Stimulated activated naive CD4-positive, alpha-beta T cell treated with Interleukin-2 at 50 U/mL for 16 hours (primary cell): ENCODE measurements at places on chromosomes 2 and 18.

DNA sequence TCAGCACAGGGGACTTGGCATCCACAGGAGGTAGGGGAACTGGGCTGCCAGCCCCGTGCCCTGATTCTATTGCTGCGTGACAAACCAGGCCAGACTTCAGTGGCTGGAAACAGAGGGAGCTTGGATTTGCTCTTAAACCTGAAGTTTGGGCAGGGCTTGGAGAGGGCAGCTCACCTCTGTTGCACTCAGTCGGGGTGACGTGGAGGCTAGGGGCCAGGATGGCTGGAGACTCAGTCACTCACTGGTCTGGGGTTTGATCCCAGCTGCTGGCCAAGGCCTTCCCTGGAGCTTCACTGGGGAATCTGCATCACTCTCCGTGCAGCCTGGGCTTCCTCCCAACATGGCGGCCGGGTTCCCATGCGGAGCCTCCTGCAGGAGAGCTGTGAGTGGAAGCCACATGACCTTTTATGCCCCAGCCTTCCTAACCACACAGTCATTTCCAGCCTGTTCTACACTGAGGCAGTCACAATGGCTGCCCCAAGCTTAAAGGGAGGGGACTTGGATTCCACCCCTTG lies 175.2 kb upstream of the HDAC4 start:
- no peak for DNase-seq

DNA sequence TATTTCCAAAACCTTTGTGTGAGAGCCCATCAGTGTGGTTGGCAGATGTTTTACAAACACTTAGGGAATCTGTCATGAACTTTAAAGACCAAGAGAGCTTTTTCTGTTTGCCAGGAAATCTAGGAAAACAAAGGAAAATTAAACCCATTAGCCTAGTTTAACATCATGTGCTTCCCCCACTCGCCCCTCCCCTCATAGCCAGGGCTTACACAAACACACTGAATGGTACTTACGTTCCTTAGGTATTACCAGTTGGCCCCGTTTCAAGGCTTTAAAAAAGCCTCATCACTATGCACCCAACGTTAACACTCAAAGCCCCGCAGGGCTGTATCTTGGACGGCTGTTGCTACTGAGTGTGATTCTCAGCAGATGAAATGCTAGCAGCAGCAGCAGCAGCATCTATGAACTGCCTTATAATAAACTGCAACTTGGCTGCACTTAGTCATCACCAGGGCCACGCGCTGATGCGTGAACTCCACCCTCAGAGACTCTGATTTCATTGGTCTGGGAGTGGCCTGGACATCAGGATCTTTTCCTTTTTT lies 20.1 kb upstream of the TTC39C start:
- DNase-seq, result peak; percentile 25

- DNase-seq, result no peak
Observed at GRCh38 chr2:196183528-196184231, 12.3 kb upstream of the STK17B start.

DNA sequence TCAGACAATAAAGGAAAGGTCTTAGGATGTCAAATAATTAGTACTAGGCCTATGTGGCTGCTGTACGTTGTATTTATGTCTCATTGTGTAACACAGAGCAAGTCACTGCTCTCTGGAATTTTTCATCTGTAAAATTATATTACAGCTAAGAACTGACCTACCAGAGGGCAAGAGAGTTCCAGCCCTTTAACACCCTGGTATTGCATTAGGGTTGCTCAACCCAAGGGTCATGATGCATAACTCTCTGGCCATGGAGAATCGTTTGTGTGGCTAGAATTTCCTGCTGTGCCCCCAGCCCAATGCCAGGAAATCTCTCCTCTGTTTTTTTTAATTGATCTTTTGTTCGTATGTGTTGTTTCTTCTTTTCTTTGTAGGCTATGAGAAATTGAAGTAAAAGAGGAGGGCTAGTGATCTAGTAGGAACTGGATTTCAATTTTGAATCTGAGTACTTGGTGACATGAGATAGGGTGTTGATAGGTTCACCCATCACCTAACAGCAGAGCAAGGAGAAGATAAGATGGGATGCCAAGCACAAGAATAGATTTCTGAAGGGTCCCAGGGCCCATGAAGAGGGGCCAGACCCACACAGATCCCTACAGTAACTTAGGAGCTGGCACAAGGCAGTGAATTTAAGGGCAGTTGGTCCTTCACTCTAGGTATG lies 571.2 kb upstream of the TNP1 start:
- DNase-seq, result no peak

DNA sequence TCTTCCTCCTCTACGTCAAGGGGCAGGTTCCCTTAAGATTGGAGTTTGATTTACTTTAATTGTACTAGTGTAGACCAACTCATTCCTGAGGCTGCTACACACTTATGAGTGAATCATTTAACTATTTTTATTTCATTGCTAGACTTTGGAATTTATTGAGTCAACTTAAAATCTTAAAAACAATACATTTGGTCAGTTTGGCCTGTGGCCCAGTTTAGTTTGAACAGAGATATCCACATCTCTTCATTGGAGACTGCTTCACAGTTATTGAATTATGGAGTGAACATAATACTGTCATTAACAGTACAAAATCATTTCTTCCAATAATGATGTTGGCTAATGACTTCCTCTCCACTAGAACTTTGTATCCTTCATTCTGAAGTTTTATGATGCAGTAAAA lies 34.5 kb upstream of the STPG4 start:
- DNase-seq, result no peak

- DNase-seq, result no peak
Observed at GRCh38 chr2:61632276-61633169, 94.4 kb upstream of the XPO1 start.

- DNase-seq, result no peak
Observed at GRCh38 chr2:157015015-157015575, 242.4 kb upstream of the GALNT5 start.

- DNase-seq, result no peak
Observed at GRCh38 chr2:222952204-222952603, 91.4 kb downstream of the ACSL3 start.

DNA sequence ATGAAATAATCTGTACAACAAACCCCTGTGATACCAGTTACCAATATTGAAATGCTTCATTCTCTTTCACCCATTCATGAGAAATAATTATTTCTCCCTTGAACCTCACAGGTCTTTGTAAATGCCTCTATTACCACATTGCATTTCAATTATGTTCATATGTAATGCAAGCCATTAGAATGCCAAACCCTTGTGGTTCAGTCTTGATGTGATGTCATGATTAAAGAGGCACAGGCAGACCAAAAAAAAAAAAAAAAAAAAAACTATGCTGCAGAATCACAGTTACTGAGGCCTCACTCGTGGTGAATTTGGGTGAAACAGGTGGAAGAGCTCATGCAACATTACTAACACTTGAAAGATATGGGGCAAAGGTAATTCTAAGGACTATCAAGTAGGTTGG lies 9.4 kb upstream of the EPG5 start:
- DNase-seq, result no peak

GRCh38 chr2:202771741-202772460 lies 99.7 kb downstream of the ICA1L start:
- DNase-seq, result no peak

- no peak for DNase-seq
Observed at GRCh38 chr2:189836644-189837043, 52.4 kb downstream of the PMS1 start.
